Heart right ventricle (tissue), 16 donors: ENCODE measurements at places on chromosomes 11 and 22.
A peak's percentile ranks its signal among the peaks of the same experiment; 100 is the strongest.

DNA sequence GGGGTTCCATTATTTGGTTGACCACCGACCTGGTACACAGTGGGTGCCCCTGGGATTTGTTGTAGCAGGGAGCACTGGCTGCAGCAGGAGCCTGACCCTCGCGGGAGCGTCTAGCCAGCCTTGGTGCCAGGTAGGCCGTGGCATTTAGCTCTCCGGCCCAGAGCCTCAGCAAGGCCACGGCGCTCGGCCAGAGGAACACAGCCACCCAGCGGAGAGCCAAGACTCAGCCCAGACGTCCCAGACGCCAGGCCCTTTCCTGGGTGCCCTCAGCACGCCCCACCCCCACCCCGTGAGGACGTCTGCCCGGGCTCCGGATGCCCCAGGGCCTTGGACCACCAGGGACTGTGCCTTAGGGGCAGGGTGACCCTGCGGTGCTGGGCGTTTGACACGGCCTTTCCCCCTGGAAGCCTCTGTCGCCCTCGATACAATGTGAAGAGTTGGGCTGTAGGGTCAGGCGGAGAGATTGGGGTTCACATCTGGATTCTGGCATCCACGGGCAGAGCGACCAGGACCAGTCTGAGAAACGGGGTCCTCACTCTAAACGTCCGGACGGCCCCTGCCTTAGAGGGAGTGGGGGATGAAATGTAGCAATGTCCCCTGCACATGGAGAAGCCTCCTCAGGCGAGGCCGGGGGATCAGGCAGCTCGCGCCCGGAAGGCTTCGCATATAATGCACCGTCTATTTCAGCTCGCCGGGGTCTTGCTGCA is 99.2 kb upstream of the FGF3 start:
- H3K4me1 ChIP-seq, result peaks cover 32% of the 10 kb centered on the region
- peak overlapping the region; percentile 49 for H3K27ac ChIP-seq
- no peaks in the 10 kb centered on the region for H3K27me3 ChIP-seq
- peak; percentile 64 for DNase-seq
- no peak overlapping the region for H3K4me3 ChIP-seq

GRCh38 chr22:45648301-45649117 is 23.1 kb upstream of the ATXN10 start:
- no peaks in the 10 kb centered on the region for H3K4me1 ChIP-seq
- peaks cover 40% of the 10 kb centered on the region for H3K27me3 ChIP-seq
- no peak overlapping the region for H3K4me3 ChIP-seq
- H3K27ac ChIP-seq, result no peak overlapping the region
- no peak for DNase-seq

- peaks cover 24% of the 10 kb centered on the region for H3K27me3 ChIP-seq
- peaks cover 20% of the 10 kb centered on the region for H3K4me1 ChIP-seq
- H3K27ac ChIP-seq, result peak overlapping the region; percentile 30
- peak; percentile 73 for DNase-seq
- no peaks in the 10 kb centered on the region for H3K36me3 ChIP-seq
Observed at GRCh38 chr11:121722431-121723245, 269.9 kb upstream of the SORL1-AS1 start.

- no peak overlapping the region for H3K27ac ChIP-seq
- H3K36me3 ChIP-seq, result no peaks in the 10 kb centered on the region
- no peak overlapping the region for H3K4me3 ChIP-seq
- H3K27me3 ChIP-seq, result no peaks in the 10 kb centered on the region
- H3K4me1 ChIP-seq, result no peaks in the 10 kb centered on the region
Observed at GRCh38 chr11:27194976-27195375, 154.4 kb downstream of the BBOX1 start.

DNA sequence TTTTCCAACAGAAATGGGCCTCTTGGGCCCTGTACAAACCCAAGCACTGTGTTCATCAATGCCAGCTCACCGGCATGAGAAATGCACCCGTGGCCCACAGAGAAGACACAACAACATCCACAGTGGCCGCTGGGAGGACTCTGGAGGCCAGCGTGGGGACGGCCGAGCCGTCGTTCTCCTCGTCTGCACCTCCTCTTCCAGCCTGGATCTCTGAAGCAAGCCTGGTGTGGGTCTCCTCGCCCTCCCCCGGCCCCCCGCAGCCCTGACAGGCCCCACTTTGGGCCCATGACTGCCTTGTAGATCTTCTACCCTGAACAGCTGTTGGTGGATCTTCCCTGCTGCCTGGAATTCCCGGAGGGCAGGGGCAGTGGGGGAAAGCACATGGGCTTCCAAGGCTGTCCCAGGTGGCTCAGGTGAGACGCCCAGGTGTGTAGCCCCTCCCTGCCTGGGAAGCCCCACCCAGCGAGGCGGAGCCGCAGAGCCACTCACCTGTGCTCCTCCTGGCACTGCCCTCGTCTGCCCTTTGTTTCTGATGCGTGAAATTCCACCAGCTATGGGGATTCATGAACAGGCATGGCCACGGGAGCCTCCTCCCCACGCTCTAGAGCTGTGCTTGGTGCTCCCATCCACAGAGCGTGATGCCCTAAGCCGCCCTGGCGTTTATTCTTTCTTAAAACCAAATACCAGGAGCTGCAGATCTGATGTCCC is 225.9 kb downstream of the BRD1 start:
- no peak for DNase-seq
- no peak overlapping the region for H3K27ac ChIP-seq
- H3K4me3 ChIP-seq, result no peak overlapping the region
- H3K4me1 ChIP-seq, result no peaks in the 10 kb centered on the region

- DNase-seq, result no peak
- no peaks in the 10 kb centered on the region for H3K4me1 ChIP-seq
- H3K4me3 ChIP-seq, result no peak overlapping the region
- peaks cover 7% of the 10 kb centered on the region for H3K27me3 ChIP-seq
- no peak overlapping the region for H3K27ac ChIP-seq
Observed at GRCh38 chr11:120858740-120859139, 165.2 kb upstream of the TBCEL start.

- no peaks in the 10 kb centered on the region for H3K36me3 ChIP-seq
- no peak overlapping the region for H3K4me3 ChIP-seq
- no peaks in the 10 kb centered on the region for H3K27me3 ChIP-seq
- no peak overlapping the region for H3K27ac ChIP-seq
- no peak for DNase-seq
Observed at GRCh38 chr11:31240340-31240904, 129.1 kb downstream of the DCDC1 start.

GRCh38 chr11:92253421-92253820 is 28.8 kb downstream of the FAT3 start:
- no peak overlapping the region for H3K27ac ChIP-seq
- no peak for DNase-seq
- no peaks in the 10 kb centered on the region for H3K27me3 ChIP-seq
- no peaks in the 10 kb centered on the region for H3K36me3 ChIP-seq

DNA sequence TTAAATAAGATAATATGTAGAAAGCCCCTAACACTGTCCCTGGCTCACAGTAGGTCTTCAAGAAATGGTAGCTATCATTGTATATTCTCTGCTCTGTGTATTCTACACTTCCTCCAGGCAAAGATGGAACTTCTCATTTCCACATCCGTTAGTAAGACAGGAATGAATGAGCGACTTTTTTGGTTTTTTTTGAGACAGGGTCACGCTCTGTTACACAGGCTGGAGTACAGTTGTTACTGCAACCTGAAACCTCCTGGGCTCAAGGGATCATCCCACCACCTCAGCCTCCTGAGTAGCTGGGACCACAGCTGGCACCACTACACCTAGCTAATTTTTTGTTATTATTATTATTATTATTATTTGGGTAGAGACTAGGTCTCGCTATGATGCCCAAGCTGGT is 2.3 kb upstream of the CLPB start:
- no peaks in the 10 kb centered on the region for H3K36me3 ChIP-seq
- peaks cover 24% of the 10 kb centered on the region for H3K4me1 ChIP-seq
- no peak overlapping the region for H3K27ac ChIP-seq
- H3K27me3 ChIP-seq, result no peaks in the 10 kb centered on the region
- no peak for DNase-seq
- no peak overlapping the region for H3K4me3 ChIP-seq

GRCh38 chr11:75592715-75593114 is 30.7 kb downstream of the SERPINH1 start:
- DNase-seq, result no peak
- no peak overlapping the region for H3K27ac ChIP-seq
- no peaks in the 10 kb centered on the region for H3K27me3 ChIP-seq
- peaks cover 9% of the 10 kb centered on the region for H3K4me1 ChIP-seq
- H3K4me3 ChIP-seq, result no peak overlapping the region

DNA sequence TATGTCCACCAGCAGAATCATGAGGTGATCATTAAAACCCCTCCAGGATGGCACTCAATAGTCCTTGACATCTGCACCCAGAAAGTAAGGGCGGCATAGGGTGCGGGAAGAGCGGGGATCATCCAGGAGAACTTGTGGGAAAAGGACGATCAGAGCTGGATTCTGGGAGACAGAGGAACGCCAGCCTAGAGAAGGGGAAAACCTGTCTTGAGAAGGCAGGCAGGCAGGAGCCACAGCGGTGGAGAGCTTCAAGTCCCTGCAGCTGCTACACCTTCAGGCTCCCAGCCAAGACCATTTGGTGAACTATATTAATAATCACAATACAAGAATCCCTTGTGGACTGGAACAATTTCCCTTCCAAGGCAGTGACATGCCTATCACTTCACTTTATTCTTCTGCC is 134.3 kb downstream of the BUD13 start:
- H3K27me3 ChIP-seq, result peaks cover 30% of the 10 kb centered on the region
- H3K4me3 ChIP-seq, result no peak overlapping the region
- H3K36me3 ChIP-seq, result no peaks in the 10 kb centered on the region
- DNase-seq, result no peak
- no peak overlapping the region for H3K27ac ChIP-seq

GRCh38 chr11:81987829-81988472 is 745.7 kb downstream of the FAM181B start:
- no peaks in the 10 kb centered on the region for H3K27me3 ChIP-seq
- H3K36me3 ChIP-seq, result no peaks in the 10 kb centered on the region
- no peak overlapping the region for H3K27ac ChIP-seq
- H3K4me1 ChIP-seq, result no peaks in the 10 kb centered on the region
- DNase-seq, result no peak

- no peak for DNase-seq
- no peaks in the 10 kb centered on the region for H3K4me1 ChIP-seq
- H3K4me3 ChIP-seq, result no peak overlapping the region
- no peak overlapping the region for H3K27ac ChIP-seq
- no peaks in the 10 kb centered on the region for H3K27me3 ChIP-seq
- H3K36me3 ChIP-seq, result no peaks in the 10 kb centered on the region
Observed at GRCh38 chr11:59259047-59259446, 46.3 kb upstream of the MPEG1 start.
